ENCODE measurements at places on chromosomes 4 and X. TPM values are rescaled to one million over a fixed set of nuclear protein-coding genes. Genes with fewer than 3 reads are reported as not detected.

The JAKMIP1 gene
- total RNA-seq: not detected

- H3K27ac ChIP-seq: no peak overlapping the region
- H3K36me3 ChIP-seq: no peaks in the 10 kb centered on the region
- DNase-seq: no peak
- H3K4me3 ChIP-seq: no peak overlapping the region
- H3K27me3 ChIP-seq: peaks cover 8% of the 10 kb centered on the region
Measured at GRCh38 chr4:8200302-8200975, 1.3 kb downstream of the SH3TC1 start.

GRCh38 chrX:80306007-80306406 lies 114.2 kb upstream of the TENT5D start:
- H3K36me3 ChIP-seq: no peaks in the 10 kb centered on the region
- no peaks in the 10 kb centered on the region for H3K4me1 ChIP-seq
- no peaks in the 10 kb centered on the region for H3K27me3 ChIP-seq
- no peak overlapping the region for H3K4me3 ChIP-seq

DNA sequence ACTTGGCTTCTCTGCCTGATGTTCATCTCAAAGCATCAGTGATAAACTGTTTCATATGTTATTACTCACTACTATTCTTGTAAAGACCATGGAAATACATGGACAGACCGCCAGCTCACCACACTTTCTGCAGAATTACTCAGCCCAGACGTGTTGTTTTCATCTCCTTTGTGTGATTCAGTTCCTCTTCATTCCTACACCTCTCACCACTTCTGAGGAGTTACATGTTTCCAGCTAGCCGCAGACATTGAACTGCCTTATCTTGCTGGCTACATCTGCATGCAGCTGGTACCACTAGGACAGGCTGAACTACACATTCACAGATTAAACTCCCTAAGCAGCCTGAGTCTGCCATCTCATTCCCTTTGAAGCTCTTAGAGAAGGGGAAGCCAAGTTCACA lies 443.2 kb upstream of the FGF16 start:
- H3K4me1 ChIP-seq: no peaks in the 10 kb centered on the region
- no peak overlapping the region for H3K27ac ChIP-seq
- no peaks in the 10 kb centered on the region for H3K36me3 ChIP-seq
- no peak overlapping the region for H3K4me3 ChIP-seq

The SH3TC1 gene
- 0.60 TPM for total RNA-seq

DNA sequence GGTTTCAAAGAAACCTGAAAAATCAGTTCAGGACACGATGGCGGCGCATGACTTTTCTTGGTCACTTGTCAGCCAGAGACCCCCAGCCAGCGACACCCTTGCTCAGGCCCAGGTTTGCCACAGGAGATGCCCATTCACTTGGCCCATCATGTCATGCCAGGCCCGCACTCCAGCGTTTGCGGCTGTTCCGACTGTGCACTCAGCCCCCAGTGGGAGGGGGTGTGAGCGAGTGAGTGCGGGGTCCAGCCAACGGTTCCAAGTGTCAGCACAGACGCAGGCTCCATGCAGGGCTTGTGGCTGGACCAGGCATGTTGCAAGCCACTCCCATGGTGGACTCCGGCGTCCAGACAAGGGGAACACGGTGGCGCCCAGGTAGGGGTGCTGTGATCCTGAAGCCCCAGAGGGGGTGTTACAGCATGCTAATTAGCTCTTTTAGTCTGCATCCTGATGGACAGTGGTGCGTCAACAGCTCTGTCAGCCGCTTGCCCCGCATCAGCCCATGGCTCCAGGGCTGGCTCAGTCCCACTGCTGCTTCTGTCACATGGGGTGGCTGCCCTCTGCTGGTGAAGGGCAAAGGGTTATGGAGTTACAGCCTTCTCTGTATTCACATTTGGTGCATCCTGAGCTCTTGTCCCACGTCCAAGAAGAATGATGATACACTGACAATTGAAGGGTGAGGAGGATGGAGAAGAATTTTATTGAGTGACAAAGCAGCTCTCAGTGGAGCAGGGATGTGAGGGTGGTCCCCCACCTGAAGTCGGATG lies 3.7 kb upstream of the MAEA start:
- peak; percentile 10 for DNase-seq
- H3K36me3 ChIP-seq: no peaks in the 10 kb centered on the region
- no peak overlapping the region for H3K27ac ChIP-seq
- no peak overlapping the region for H3K4me3 ChIP-seq
- peaks cover 14% of the 10 kb centered on the region for H3K4me1 ChIP-seq
- H3K27me3 ChIP-seq: peaks cover 7% of the 10 kb centered on the region

DNA sequence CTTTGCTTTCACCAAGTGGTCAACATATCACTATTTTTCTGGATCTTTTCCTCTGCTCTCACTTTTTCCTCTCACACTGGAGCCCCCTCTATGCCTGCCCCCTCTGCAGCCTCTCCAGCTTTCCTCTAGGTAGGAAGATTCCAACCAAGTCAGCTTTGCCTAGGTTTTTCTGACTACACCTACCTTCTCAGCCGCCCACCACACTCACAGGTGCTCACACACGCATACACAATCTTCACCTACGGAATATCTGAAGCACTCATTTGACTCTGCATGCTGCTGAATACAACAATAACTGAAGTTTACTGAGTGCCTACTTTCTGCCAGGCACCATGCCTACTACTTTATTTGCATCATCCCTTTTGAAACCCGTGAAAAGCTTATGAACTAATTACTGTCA lies 328.0 kb downstream of the PPP3CA start:
- peaks cover 11% of the 10 kb centered on the region for H3K36me3 ChIP-seq
- H3K27ac ChIP-seq: no peak overlapping the region
- peaks cover 42% of the 10 kb centered on the region for H3K4me1 ChIP-seq

The NALF2 gene
- not detected for total RNA-seq

DNA sequence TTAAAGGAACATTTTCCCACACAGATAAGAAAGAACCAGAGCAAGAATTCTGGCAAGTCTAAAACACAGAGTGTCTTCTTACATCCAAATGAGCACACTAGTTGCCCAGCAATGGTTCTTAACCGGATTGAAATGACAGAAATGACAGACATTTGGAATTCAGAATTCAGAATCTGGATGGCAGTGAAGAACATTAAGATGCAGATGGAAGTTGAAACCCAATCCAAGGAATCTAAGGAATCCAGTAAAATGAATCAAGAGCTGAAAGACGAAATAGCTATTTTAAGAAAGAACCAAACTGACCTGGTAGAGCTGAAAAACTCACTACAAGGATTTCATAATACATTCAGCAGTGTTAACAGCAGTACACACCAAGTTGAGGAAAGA lies 21.5 kb downstream of the ANAPC10 start:
- no peak overlapping the region for H3K27ac ChIP-seq
- H3K36me3 ChIP-seq: peaks cover 41% of the 10 kb centered on the region
- H3K4me1 ChIP-seq: peaks cover 15% of the 10 kb centered on the region
- DNase-seq: no peak
- H3K27me3 ChIP-seq: no peaks in the 10 kb centered on the region
- H3K4me3 ChIP-seq: no peak overlapping the region

DNA sequence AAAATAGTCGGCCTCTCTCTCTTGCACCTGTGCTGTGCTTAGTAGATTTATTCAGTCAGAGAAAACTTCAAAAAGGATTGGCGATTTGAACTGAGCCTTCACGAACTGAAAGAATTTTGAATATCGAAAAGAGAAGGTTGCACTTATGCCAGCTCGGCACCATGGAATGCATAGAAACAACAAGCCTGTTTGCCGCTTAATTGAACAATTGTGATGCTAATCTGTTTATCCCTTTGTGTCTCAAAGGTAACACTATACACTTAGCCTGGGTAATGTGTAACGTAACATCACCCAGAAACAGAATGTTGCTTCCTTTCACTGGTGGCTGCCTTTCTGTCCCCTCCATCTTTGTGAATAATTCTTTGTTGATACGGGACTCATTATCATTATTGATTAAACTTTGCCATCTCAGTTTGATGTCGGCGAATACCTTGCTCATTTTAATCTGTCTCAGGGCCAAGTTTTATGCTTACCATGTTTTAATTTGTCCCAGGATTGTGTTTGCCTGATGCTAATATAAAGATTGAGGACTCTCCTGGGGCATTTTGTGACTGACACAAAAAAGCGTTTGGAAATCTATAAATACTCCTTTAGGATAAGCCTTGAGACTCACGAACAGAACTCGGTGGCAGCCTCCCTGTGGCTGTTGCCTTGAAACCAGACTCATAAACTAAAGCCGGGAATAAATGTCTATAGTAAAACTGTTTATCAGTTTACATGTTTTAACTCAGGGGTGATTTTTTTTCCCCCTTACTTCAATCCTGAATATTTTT lies 400.5 kb downstream of the RAPGEF2 start:
- no peak for DNase-seq
- no peak overlapping the region for H3K27ac ChIP-seq
- no peaks in the 10 kb centered on the region for H3K36me3 ChIP-seq
- H3K4me1 ChIP-seq: peaks cover 7% of the 10 kb centered on the region

DNA sequence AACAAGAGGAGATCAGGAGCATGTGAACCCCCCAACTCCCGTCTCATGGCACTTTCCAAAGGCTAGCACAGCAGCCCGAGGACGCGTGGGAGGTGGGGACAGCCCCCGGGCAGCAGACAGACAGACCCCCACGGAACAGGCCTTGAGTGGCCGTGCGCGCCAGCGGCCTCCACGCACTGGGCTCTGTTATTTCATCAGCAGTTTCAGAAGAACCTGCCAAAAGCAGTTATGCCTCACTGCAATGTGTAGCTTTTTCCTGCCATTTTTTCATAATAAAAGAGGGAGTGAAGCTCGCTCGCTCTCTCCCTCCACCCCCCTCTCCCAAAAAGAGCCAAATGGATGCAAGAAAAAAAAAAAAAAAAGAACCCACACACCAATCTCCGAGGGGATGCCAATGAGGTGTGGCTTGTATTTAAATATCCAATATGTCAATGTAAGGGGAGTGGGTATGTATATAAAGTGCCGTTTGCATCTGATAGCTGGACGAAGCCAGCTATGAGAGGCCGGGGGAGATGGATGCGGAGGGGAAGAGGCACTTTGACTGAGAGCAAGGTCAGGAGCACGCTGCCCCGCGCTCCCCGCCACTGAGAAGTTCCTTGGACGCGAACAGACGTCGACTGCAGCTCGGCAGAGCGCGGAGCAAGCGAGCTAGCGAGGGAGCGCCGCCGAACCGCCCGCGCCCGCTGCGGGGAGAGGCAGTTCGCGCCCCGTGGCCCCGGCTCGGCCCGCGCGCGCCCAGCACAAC lies at the start of gene FGF16:
TSS of gene FGF16 (plus strand) at position 482 of the 745 bp plus-strand sequence. CDS start 286 bp downstream, outside the sequence.
- H3K4me3 ChIP-seq: peak within 1 kb of the TSS; percentile 77
- H3K27ac ChIP-seq: no peak within 1 kb of the TSS
- H3K4me1 ChIP-seq: peaks cover 48% of the 10 kb centered on the region
- no peaks in the 10 kb centered on the region for H3K36me3 ChIP-seq

DNA sequence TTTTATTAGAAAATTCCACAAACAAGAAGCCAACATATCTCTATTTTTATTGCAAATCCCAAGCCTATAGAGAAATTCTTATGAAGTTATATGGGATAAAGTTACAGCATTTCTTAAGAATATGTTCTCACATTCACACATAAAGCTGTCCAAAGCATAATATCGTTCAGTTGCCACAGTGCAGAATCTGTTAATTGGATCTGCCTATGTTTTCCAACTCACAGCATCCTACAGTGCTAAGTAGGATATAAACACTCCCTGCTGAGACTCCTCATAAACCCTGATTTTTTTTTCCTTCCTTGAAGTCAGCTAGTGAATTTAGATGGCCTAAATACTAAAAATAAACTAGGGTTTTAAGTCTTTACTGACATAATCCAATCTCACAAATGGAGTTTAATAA lies 307.9 kb downstream of the PDGFC start:
- no peak overlapping the region for H3K27ac ChIP-seq
- DNase-seq: no peak
- H3K4me1 ChIP-seq: peaks cover 40% of the 10 kb centered on the region
- no peaks in the 10 kb centered on the region for H3K27me3 ChIP-seq
- H3K36me3 ChIP-seq: no peaks in the 10 kb centered on the region
- H3K4me3 ChIP-seq: no peak overlapping the region

DNA sequence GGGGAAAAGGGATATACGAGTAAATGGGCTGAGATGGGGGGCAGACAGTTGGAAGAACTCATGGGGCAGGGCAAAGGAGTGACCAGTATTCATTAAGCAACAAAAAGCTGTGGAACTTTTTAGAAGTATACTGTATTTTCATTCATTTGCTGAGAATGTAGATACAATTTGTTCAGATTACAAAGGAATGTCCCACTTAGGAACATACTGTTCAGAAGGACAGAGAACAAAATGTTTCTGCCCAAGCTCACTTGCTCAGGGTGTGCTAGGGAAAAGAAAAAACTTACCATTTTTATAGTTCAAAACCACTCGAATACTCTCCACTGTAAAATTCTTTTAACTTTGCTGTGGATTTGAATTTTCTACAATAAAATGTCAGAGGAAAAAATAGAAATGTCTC lies 135.2 kb upstream of the AFF2 start:
- no peaks in the 10 kb centered on the region for H3K27me3 ChIP-seq
- H3K4me3 ChIP-seq: no peak overlapping the region
- no peaks in the 10 kb centered on the region for H3K4me1 ChIP-seq
- no peak overlapping the region for H3K27ac ChIP-seq
- no peaks in the 10 kb centered on the region for H3K36me3 ChIP-seq
- no peak for DNase-seq

The TMEM156 gene
- total RNA-seq: 0.17 TPM

The DKC1 gene
- 55.6 TPM for total RNA-seq

- H3K27me3 ChIP-seq: no peaks in the 10 kb centered on the region
- H3K4me3 ChIP-seq: no peak overlapping the region
- peaks cover 13% of the 10 kb centered on the region for H3K4me1 ChIP-seq
- no peak for DNase-seq
- no peak overlapping the region for H3K27ac ChIP-seq
Measured at GRCh38 chrX:47846040-47846439, 9.3 kb downstream of the ZNF81 start.

DNA sequence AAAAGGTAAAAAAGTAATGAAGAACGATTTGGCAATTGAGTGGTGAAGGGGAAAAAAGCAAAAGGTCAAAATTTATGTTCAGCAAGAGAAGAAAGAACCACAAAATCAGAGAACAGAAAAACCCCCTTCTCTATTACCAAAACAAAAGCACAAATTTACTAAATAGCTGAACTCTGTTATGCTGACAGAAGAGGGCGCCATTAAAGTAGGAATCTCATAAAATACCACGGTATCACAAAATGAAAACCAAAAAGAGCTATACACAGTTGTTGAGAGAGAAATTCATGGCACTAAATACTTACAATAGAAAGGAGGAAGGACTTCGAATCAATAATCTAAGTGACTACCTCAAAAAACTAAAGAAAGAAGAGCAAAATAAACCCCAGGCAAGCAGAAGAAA lies 69.6 kb upstream of the CXorf66 start:
- no peaks in the 10 kb centered on the region for H3K4me1 ChIP-seq
- no peak for DNase-seq
- H3K36me3 ChIP-seq: no peaks in the 10 kb centered on the region
- no peak overlapping the region for H3K27ac ChIP-seq
- H3K4me3 ChIP-seq: no peak overlapping the region

GRCh38 chr4:24771241-24771640 lies 24.1 kb upstream of the SOD3 start:
- H3K36me3 ChIP-seq: peaks cover 7% of the 10 kb centered on the region
- H3K4me1 ChIP-seq: peaks cover 59% of the 10 kb centered on the region
- H3K27ac ChIP-seq: no peak overlapping the region
- peaks cover 2% of the 10 kb centered on the region for H3K27me3 ChIP-seq

Measured in HFFc6 (cell line).